NCI-H748 treated with DMSO at 0.1 percent for 48 hours (cell line): ENCODE measurements at places on chromosomes 2 and 18.

DNA sequence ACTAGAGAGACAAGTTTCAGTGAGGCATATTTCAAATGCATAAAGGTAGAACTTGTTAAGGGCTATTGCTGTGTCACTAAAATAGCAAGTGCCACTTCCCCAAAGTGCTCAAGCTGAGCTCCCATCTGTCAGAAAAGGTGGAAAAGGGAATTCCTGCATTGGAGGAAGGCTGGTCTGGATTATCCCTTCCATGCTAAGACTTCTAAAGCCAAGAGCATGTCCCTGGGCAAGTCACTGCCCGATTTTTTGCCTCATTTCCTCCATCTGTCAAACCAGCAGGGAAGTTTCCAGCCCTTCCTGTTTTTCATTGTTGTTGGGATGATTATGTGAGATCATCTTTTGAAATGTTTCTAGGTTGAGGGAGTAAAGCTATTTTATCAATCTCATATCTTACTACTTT, 175.5 kb downstream of the SETBP1 start:
- DNase-seq, result no peak

GRCh38 chr2:98464772-98465310, 20.2 kb downstream of the INPP4A start:
- no peak for DNase-seq

DNA sequence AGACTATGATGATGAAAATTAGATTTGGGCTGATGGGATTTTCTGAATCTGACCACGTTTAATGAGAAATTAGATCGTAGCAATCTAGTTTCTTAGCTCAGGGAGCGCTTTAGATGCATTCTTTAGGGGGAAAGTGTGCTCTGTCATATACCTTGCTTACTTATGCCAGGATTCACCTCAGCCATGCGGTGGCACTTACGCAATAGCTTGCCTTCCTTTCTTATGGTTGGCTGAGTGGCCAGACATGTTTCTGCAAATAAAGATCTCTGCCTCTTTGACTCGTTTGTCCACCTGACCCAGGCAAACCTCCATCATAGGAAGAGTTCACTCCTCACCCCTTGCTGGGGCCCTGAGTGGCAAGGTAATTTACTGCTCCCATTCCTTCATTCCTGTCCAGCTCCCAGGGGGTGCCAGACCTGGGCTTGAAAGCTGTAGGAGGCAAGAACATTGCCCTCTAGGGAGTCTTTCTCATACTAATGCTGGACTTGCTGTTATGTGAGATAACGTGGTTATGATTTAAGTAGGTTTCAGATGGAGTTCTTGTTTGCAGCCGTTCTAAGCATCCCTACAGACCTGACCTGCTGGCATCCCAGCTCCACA, 57.1 kb downstream of the FBLN7 start:
- no peak for DNase-seq

DNA sequence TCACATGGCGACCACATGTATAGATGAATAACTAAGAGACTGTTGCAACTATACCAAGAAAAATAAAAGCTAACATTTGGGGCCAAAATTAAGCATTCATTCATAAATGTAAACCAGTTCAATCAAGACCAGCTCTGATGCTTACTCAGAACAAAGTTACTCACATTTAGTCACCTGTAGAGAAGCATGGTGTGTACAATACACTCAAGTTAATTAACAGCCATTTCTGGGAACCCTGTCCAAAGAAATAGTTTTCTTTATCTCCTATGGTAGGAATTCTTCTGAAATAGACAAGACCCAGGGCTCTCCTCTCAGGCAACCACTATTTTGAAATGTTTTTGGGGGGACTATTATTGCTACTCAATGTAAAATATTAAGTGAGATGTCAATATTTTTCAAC, 1.6 kb downstream of the SCN3A start:
- peak; percentile 76 for DNase-seq

GRCh38 chr2:48415836-48416515, 114.0 kb upstream of the STON1 start:
- peak; percentile 8 for DNase-seq

GRCh38 chr2:166410828-166411472, 35.2 kb upstream of the SCN9A start:
- no peak for DNase-seq

- no peak for DNase-seq
Observed at GRCh38 chr2:11016735-11017388, 105.1 kb downstream of the KCNF1 start.

DNA sequence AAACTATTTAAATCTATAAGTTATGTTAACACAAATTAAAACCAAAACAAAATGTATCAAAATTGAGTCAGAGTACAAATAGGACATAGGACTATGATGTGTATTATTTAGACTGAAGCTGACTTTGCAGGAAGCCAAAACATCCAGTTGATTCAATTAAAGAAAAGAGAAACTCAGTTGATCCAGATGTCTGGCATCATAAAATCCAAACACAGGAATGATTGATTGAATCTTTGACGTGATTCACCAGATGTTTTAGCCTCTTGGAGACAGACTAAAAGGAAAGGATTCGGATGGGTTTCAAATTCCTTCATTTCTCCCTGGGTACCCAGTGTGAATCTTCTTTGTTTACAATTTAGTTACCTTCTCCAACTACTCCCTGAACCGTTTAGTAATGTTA, 272.9 kb downstream of the IRS1 start:
- DNase-seq, result no peak

- no peak for DNase-seq
Observed at GRCh38 chr2:182391443-182391842, 35.4 kb downstream of the PDE1A start.

DNA sequence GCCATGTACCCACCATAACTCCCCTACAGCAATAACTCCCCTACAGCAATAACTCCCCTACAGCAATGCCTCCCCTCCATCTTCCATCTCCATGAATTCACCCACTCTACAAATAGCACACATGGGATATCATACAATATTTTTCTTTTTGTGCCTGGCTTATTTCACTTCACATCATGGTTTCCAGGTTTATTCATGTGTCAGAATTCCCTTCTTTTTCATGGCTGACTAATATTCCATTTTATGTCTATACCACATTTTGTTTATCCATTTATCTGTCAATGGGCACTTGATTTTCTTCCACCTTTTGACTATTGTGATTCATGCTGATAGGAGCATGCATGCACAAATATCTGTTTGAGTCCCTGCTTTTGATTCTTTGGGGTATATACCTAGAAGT, 178.3 kb downstream of the SMAD7 start:
- no peak for DNase-seq

DNA sequence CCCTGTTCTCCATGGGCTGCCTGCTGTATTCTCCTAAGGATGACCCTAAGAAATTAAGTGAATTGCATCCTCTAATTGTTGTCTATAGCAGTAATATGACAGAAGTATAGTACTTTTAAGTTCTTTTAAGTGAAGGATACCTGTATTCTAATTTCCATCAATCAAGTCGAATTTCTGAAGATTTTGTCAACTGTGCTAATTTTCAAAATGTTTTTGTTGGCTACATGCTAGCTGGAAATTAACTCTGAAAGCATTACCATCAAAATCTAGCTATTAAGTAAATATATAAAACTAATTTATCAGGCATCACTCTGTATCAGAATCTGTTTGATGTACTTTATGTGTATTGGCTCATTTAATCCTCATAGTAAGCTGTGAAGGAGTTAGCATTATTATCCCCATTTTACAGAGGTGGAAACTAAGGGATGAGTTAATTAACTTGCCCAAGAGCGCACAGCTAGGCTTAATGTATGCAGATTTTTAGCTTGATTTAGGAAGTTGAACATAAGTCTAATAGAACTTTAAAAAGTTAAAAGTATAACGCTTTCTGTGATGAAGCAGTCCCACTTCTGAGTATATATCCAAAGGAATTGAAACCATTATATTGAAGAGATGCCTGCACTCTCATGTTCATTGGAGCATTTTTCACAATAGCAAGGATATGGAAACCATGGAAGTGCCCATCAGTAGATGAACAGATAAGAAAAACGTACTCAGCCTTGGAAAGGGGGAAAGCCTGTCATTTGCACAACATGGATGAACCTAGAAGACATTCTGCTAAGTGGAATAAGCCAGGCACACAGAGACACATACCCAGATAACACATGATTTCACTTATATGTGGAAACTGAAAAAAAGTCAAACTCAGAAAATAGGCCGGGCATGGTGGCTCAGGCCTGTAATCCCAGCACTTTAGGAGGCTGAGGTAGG, 32.0 kb downstream of the EML4 start:
- no peak for DNase-seq

GRCh38 chr18:34738175-34738894, 28.2 kb downstream of the DTNA start:
- peak; percentile 79 for DNase-seq

GRCh38 chr18:76923485-76924085, 101.2 kb downstream of the ZNF236 start:
- no peak for DNase-seq

DNA sequence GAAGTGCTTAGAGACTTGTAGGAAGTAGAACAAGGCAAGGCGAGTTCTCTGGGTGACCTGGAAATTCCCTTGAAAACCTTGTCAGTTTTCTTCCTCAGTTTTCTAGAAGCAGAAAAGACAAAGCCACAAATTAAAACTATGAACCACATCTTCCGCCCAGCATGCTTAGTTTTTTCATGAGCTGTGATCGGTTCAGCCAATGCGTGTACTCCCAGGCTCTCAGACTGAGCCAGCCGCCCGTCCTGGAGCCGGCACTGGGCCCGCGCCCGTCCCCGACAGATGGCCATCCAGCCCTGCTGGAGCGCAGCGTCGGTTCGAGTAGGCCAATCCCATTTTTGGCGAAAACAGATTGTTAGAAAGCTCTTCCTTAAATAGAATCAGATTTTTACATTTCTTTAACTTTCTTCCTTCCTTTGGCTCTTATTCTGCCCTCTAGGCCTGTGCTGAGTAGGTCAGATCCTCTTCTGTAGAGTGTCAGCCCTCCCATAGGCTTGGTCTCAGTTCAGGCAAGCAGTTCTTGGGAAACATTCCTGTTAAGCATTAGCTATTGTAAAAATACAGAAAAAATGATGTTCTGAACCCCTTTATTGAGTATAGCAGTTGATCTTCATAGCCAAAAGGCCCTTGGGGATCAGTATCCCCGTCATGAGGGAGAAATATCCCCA, 112.5 kb downstream of the NCK2 start:
- no peak for DNase-seq
